Omental fat pad (tissue), 4 donors: ENCODE measurements at places on chromosomes 3 and 15.

DNA sequence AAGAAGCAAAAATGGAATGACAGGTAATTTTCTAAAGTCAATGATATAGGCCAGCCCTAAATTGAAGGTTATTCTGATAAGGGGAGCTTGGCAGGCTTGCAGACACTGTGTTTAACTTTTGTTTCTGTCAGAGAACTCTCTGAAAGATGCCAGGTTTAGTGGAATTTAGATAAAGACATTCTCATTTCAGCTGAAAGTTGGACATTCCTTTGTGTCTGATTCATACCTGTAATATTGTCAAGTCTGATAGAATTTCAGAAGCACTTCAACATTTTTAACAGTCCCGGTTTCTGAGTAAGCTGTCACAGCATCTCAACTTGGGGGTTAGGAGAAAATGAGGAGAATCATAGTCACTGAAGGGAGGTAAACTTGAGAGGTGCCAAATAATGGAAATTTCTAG is 84.0 kb downstream of the DIPK2A start:
- DNase-seq: no peak

DNA sequence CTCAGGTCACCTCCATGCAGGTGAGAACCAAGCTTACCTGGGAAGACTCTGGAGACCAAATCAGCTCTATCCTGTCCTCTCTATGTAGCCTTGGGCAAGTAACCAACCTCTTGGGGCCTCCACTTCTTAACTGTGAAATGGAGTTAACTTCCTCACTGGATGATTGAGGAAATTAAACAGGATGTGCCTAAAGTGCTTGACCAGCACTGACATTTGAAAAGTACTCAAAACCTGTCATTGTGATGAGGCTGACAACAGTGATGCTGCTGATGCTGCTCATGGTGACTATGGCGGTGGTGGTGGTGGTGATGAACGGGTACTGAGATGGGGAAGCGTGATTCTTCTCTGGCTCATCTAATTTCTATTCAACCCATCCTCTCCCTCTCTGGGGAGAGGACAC is 22.3 kb downstream of the VIPR1 start:
- DNase-seq: no peak

DNA sequence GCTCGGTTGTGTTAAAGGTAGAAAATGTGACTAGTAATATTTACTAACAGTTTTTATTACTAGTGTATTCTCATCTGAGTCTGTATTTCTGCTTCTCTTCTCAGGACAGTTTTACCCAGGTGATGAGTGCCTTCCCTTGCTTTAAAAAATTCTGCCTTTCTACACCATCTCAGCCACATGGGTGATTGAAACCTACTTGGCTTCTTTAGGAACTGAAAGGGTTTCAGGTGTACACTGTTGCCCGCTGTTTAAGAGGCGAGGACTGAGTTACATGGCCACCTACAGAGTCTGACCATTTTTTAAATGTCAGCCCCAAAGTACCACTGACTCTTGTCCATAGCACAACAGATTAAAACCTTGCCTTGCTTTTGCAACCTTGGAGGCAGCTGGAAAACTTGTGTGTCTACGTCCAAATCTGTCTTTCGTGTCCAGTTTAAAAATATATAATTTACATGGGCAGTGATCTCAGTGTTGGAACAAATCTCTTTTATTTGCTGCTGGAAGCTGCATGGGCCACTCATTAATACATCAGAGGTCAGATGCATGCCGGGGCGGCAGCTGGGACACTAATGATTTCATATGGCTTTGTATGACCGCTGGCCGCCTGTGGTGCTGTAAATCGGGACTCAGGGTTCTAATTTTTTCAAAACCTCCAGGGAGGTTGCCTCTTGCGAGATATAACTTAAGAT is 44.6 kb downstream of the TRIM71 start:
- DNase-seq: no peak

DNA sequence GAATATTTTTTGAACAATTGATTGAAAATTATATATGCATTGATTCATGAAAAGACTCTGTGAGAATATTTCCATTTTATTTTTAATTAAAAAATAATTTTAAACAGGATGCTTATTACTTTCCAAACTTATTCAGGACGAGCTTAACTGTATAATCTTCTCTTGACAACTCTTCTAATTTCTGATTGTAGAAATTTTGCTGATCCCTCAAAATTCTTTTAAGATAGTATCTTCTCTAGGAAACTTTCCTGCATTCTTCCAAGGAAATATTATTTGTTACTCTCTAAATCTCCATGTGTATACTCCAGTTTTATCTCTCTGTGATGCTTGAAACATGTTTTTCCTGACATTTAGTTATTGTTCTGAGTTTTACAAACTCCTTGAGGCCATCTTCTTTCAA is 197.2 kb downstream of the BCHE start:
- no peak for DNase-seq

DNA sequence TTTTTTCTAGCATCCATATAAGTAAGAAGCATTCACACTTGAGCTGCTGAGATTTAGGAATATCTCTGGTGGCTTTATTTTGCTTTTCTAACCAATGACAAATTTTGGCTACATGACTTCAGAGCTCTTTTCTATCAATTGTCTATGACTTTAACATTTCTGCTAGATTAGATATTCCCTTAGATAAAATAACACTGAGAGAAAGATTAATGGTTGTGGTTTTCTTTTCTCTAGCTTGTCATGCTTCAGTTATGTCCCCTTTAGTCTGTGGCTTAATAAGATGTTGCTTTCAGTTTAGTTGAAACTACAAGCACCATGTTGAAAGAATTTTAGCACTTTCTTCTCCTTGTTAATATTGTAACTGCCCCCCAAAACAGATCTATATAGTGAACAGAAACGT is 665.6 kb upstream of the CCDC54 start:
- DNase-seq: no peak

- DNase-seq: no peak
Measured at GRCh38 chr3:97350971-97351370, 413.6 kb upstream of the ARL6 start.

DNA sequence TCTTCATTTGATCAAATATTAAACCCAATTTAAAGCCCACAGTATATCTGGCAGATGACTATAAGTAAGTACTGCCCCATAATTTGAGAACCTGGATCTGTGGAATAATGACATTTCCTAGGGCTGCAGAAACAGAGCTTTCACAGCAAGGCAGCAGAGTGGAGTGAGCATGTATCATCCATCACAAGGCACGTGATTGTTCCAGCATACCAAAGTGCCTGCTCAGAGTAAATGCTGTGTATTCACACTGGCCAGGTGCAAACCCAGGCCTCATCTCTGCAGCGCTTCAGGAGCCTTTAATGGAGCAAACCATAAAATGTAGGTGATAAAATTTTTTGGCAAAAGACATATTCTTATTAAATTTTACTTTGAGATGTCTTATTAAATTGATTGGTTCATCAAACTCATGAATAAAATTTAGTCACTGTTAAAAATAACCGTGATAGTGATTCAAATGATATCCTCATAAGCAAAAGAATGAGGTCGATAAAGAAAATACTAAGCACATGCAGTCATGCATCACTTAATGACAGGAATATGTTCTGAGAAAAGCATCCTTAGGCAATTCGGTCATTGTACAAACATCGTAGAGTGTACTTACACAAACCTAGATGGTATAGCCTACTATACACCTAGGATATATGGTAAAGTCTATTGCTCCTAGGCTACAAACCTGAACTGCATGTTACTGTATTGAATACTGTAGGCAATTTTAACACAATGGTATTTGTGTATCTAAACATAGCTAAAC is 99.3 kb upstream of the SLC24A5 start:
- DNase-seq: no peak

DNA sequence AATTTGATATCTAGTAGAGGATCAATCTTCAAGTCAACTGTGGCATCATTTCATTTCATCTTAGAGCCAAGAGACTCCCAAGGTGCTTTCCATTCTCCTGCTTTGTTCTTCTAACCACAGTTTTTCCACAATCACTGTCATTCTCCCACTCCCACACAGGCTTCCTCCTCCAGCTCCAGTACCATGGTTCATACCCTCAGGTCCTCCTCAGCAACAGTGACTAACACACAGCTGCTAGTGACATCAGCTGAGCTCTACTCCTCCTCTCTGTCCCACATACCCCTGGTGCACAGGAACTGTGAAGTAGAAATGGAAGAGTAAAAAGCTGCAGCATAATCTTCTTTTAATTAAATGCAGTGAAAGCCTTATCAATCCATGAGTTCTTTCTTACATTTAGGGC is 200.2 kb upstream of the DPH6 start:
- no peak for DNase-seq

- no peak for DNase-seq
Measured at GRCh38 chr15:90641581-90642463, 75.3 kb upstream of the BLM start.

DNA sequence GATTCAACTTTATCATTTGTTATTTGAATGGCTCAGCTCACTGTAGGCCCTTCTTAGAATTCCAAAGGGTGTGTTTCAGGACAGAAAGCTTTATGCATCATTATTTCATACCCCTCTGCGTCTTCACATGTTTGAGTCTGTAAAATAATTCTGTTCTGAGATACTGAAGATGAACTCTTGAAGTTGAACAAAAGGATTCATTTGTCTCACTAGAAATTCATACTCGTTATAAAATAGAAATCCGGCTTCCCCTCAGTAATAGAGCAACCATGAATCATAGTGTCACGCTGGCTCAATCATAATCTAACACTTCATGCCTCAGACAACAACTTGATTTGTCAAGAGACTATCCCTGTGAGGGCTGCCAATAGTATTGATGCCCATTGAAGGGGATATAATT is 1015.4 kb upstream of the SEMA6D start:
- no peak for DNase-seq

DNA sequence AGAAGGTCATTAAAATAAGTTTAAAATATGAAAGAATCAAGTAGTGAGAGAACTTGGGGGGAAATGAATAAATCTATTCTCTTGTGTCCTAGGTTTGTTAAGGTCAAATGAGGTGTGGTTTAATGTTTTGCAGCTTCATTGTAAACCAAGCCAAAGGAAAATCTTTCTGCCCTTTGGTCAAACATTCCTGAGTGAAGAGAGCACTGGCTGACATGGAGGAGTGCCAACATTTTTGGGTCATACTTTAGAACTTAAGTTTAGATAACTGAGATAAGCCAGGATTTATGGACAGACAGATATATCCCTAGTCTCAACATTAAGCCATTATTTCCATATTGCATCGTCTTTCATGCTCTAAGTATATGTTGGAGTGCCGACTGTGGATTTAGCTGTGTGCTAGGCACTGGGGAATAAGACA is 66.4 kb downstream of the PTPRG start:
- no peak for DNase-seq
